ENCODE measurements at places on chromosomes 12 and 14. TPM values are rescaled to one million over a fixed set of nuclear protein-coding genes. Genes with fewer than 3 reads are reported as not detected.

DNA sequence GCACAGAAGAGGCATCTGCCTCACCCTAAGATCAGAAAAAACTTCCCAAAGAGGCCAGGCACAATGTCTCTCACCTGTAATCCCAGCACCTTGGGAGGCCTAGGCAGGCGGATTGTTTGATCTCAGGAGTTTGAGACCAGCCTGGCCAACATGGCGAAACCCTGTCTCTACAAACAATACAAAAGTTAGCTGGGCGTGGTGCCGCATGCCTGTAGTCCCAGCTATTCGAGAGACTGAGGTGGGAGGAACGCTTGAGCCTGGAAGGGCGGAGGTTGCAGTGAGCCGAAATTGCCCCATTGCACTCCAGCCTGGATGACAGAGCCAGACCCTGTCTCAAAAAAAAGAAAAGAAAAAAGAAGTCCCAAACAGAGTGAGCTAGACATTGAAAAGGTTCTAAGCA is 4.5 kb downstream of the ZBTB1 start:
- no peaks in the 10 kb centered on the region for H3K27me3 ChIP-seq
- H3K27ac ChIP-seq = no peak overlapping the region
- peaks cover 5% of the 10 kb centered on the region for H3K36me3 ChIP-seq
- DNase-seq = no peak
- no peak overlapping the region for H3K4me3 ChIP-seq

GRCh38 chr14:20468764-20469241 is 403 bp upstream of the PNP start:
- no peaks in the 10 kb centered on the region for H3K27me3 ChIP-seq
- no peaks in the 10 kb centered on the region for H3K4me1 ChIP-seq
- no peak for DNase-seq
- peak overlapping the region; percentile 78 for H3K4me3 ChIP-seq
- H3K27ac ChIP-seq = peak overlapping the region; percentile 64
- peaks cover 7% of the 10 kb centered on the region for H3K36me3 ChIP-seq

DNA sequence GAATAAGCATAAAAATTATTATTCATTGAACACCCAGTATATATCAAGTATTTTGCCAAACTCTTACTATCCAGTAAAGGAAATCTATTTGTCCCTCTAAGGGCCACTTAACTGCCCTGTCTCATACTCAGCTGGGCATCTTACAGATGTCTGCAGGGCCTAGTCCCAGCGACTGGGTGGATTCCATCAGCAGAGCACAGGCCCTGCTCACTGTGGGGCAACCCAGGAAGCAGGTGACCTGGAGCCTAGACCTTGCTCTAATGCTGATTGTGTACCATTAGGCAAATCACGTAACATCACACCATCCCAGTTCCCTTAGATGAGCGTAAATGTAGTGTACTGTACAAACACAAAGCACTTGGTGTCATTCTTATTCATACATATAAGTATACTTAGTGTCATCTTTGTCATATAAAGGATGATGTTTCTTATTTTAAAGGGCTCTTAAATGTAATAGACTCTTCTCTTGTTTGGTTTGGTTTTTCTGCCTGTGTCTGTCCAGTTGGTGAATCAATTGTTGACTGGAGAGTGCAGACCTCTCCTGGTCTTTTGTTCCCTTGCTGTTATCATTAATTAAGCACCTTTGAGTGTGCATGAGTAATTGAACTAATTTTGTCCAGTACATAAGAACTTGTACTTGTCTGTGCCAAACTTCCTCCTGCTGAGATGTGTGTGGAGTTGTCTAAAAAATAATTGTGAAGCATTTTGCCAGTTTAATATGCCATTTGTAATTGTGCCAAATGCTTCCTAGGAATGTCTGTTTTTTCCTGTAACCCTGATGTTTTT is 49.3 kb downstream of the RAB35 start:
- no peak overlapping the region for H3K4me3 ChIP-seq
- peaks cover 2% of the 10 kb centered on the region for H3K4me1 ChIP-seq
- H3K27ac ChIP-seq = no peak overlapping the region
- DNase-seq = no peak

- no peaks in the 10 kb centered on the region for H3K27me3 ChIP-seq
- peak overlapping the region; percentile 99 for H3K27ac ChIP-seq
- DNase-seq = no peak
- H3K4me1 ChIP-seq = 0 out of 2 replicates have a peak, but pooled peaks cover 7% of the 10 kb centered on the region
- H3K36me3 ChIP-seq = no peaks in the 10 kb centered on the region
- H3K4me3 ChIP-seq = peak overlapping the region; percentile 85
Measured at GRCh38 chr12:54016478-54016964, 7.7 kb downstream of the HOXC8 start.

Gene OR6C2
- polyA plus RNA-seq = not detected

GRCh38 chr12:59634254-59634653 is 38.4 kb downstream of the SLC16A7 start:
- no peaks in the 10 kb centered on the region for H3K27me3 ChIP-seq
- H3K4me3 ChIP-seq = no peak overlapping the region
- H3K27ac ChIP-seq = no peak overlapping the region
- no peaks in the 10 kb centered on the region for H3K36me3 ChIP-seq

Gene PIWIL1
- 0.03 TPM for polyA plus RNA-seq

Gene PPFIA2
- polyA plus RNA-seq = 0.47 TPM

DNA sequence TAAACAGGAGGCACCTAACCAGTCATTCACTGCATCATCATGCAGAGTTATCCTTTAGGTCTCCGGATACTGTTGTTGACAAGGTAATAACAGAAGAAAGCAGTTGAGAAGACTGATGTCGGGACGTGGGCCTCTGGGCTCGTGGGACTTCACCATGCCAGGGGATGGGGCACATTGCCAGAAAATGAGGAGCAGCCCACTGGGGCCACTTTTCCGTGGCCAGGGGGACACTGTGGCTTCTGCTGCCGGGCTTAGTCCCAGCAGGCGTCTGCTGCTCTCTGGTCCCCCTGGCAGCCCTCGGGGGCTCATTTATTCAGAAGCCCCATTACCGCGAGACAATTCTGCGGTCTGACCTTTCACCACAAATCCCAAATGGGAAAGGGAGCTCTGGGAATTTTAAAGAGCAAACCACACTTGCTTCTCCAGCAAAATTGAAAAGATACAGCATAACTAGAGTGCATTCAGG is 201.2 kb downstream of the DAD1 start:
- no peaks in the 10 kb centered on the region for H3K36me3 ChIP-seq
- H3K4me3 ChIP-seq = no peak overlapping the region
- peaks cover 55% of the 10 kb centered on the region for H3K27me3 ChIP-seq

DNA sequence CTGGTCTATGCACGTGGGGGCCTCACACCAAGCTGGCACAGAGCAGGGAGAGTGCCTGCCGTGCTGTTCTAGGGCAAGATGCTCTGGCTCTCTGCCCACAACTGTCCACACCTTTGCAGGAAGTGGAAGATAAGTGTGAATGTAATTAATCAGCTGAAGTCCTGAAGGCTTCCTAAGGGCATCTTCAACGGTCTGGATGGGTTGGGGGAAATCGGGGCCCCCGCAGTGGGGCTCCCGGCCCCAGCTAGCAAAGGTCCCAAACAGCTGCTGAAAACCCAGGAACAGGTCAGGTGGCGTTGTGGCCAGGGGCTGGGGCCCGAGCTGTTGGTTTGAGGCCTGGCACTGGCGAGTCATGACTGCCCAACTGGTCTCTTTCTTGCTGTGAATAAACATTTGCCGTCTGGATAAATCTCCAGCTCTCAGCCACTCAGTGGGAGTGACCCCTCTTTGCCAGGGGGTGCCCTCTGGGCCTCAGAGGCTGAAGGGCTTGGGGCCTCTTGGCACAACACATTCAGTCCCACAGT is 6.7 kb upstream of the SLC25A29 start:
- H3K27ac ChIP-seq = no peak overlapping the region
- H3K4me1 ChIP-seq = no peaks in the 10 kb centered on the region
- no peaks in the 10 kb centered on the region for H3K36me3 ChIP-seq
- H3K4me3 ChIP-seq = no peak overlapping the region

Gene ENDOU
- polyA plus RNA-seq = not detected

- peak overlapping the region; percentile 44 for H3K4me3 ChIP-seq
- peaks cover 51% of the 10 kb centered on the region for H3K4me1 ChIP-seq
- H3K27me3 ChIP-seq = no peaks in the 10 kb centered on the region
- peak; percentile 87 for DNase-seq
- no peaks in the 10 kb centered on the region for H3K36me3 ChIP-seq
Measured at GRCh38 chr14:103130965-103131364, 7.7 kb downstream of the TNFAIP2 start.

DNA sequence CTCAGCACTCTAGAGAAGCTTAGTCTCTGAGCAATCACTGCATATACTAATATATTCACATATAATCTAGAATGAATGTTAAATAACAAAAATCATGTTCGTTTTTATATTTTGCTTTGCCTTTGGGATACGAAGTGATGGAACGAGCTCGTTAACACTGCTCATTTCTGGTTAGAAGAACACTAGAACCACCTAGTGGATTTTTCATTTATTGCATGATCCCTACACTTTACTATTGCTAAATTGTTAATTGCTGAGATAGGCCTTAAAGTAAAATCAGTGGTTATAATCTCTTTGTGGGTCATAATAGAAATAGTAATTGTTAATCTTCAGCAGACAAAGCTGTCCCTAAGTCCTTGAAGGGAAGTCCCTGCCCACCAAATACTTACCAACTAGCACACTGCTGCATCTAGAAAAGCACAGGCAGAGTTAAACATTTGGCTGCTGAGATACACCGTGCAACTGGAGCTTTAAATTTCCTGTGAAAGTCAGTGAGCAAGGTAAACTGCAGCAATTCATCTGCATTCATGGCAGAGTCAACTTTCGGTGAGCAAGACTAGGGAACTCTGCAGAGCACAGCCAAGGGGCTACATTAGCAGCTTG is 353.7 kb downstream of the APAF1 start:
- no peaks in the 10 kb centered on the region for H3K36me3 ChIP-seq
- no peak overlapping the region for H3K27ac ChIP-seq
- no peaks in the 10 kb centered on the region for H3K27me3 ChIP-seq

Gene SLC25A21
- not detected for polyA plus RNA-seq

DNA sequence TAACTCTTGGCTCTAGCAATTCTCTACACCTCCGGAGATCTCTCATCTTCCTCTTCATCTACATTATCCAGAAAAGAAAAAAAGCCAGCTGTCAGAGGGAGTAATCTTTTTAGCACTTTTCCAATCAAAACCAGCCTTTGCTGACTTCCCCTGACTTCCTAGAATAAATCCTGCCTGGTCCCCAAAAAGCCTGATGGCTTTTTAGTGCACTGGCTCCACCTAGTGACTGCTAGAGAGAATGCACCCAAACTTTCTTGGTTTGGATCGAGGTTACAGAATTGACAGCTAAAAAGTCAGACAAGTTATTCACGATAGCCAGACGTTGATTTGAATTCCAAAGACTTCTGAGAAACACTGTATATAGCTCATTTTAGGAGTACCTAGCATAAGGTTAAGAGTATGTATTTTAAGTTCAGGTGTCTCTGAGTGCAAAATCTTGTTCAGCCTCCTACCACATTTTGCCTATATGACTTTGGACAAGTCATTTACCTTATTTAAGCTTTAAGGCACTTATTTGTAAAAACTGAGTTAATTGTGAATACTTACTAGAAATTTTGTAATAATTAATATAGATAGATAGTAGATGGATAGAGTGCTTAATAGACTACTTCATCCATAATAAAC is 185.7 kb upstream of the GRIN2B start:
- no peaks in the 10 kb centered on the region for H3K36me3 ChIP-seq
- H3K4me1 ChIP-seq = no peaks in the 10 kb centered on the region
- peak; percentile 67 for DNase-seq
- H3K27me3 ChIP-seq = no peaks in the 10 kb centered on the region
- no peak overlapping the region for H3K27ac ChIP-seq
- no peak overlapping the region for H3K4me3 ChIP-seq

- no peaks in the 10 kb centered on the region for H3K36me3 ChIP-seq
- no peaks in the 10 kb centered on the region for H3K4me1 ChIP-seq
- DNase-seq = no peak
Measured at GRCh38 chr14:25803386-25804018, 753.6 kb upstream of the STXBP6 start.

Gene NXPH4
- 0.18 TPM for polyA plus RNA-seq

DNA sequence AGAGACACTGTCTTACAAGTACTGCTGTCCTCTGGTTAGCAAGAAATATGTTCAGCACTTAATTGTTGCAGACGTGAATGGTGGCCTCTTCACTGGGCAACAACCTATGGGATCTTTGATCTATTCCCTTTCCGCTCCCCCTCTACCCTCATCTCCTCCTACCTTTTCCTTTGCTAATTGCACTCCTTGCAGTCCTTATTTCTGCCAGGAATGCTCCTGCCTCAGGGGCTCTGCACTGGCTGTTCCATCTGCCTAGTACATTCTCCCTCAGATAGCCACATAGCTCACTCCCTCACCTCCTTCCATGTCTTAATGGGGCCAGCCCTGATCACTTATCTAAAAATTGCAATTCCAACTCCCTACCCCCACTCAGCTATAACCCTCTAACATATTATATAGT is 4.5 kb upstream of the NFYB start:
- no peak overlapping the region for H3K4me3 ChIP-seq
- no peaks in the 10 kb centered on the region for H3K36me3 ChIP-seq
- no peaks in the 10 kb centered on the region for H3K27me3 ChIP-seq
- no peak overlapping the region for H3K27ac ChIP-seq

GRCh38 chr12:88706286-88706685 is 126.0 kb upstream of the KITLG start:
- H3K27me3 ChIP-seq = no peaks in the 10 kb centered on the region
- no peak overlapping the region for H3K27ac ChIP-seq
- no peak for DNase-seq
- H3K36me3 ChIP-seq = peaks cover 6% of the 10 kb centered on the region
- no peak overlapping the region for H3K4me3 ChIP-seq
- H3K4me1 ChIP-seq = no peaks in the 10 kb centered on the region

DNA sequence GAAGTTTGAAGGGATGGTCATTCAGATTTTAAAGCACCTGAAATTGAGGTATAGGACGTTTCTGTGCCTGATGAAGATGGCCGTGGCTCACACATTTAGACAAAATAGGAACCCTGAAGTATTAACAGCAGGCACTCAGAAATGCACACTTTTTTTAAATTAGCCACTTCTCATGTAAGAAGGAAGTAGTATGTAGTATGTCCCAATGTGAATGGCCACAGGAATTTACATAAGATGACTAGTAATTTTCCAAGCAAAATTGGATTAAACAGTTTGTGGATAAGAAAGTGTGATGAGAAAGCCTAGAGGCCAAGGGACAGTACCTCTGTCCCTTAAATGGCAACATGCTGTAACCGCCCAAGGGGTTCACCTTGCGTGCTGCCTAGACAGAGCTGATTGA is 1.8 kb upstream of the MIS18BP1 start:
- H3K27me3 ChIP-seq = no peaks in the 10 kb centered on the region
- H3K4me1 ChIP-seq = no peaks in the 10 kb centered on the region
- H3K27ac ChIP-seq = no peak overlapping the region
- no peak for DNase-seq
- no peaks in the 10 kb centered on the region for H3K36me3 ChIP-seq
- H3K4me3 ChIP-seq = no peak overlapping the region
